ENCODE measurements at places on chromosomes 12 and 14. TPM values are rescaled to one million over a fixed set of nuclear protein-coding genes. Genes with fewer than 3 reads are reported as not detected.

Gene SOX5
- total RNA-seq = 16.4 TPM

Gene PLCZ1
- total RNA-seq = not detected

Gene OR6C3
- total RNA-seq = not detected

Gene ADAM20
- total RNA-seq = 2.8 TPM

Gene MVK
- 12.3 TPM for total RNA-seq

Gene SLC5A8
- total RNA-seq = 1.7 TPM

Gene DTX1
- 9.0 TPM for total RNA-seq

Gene NAV3
- total RNA-seq = 43.8 TPM

Gene TBK1
- total RNA-seq = 26.7 TPM

Gene SIX6
- total RNA-seq = not detected

Gene IAPP
- total RNA-seq = not detected

Gene HOXC12
- total RNA-seq = 0.30 TPM

Measured in skin of body (tissue), 3 donors.